ENCODE measurements at places on chromosomes 2 and 18. TPM values are rescaled to one million over a fixed set of nuclear protein-coding genes. Genes with fewer than 3 reads are reported as not detected.

- DNase-seq: no peak
Measured at GRCh38 chr18:3973191-3973850, 481.8 kb downstream of the DLGAP1 start.

DNA sequence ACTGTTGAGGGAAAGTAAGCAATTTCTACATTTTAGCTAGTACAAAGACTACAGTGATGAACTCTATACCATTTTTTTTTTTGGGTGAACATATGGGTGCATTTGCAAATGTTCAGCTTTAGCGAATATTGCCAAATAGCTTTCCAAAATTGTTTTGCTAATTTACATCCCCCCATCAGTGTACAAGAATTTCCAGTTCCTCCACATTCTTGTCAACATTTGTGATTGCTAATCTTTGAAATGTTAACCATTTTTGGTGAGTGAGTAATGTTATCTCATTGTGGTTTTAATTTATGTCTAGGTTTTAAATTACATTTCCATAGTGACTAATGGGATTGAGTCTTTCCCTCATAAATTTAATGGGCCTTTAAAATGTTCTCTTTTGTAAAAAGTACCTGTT lies 16.4 kb upstream of the CNRIP1 start:
- DNase-seq: no peak

DNA sequence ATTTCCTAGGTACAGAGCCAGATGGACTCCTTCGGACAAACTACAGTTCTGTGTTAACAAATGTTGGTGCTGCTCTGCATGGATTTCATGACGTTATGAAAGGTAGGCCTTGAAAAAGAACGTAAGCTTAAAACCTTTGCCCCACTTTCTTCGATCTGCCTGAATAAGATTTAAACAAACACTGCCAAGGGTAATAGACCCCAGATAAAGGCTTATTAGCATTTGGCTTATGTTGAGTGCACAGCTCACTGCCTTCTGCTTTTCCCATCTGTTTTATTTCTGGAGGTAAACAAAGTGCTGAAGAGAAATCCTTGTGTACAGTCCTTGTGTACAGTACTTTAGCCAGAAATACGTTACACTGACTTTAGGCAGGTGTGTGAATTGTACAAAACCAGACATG lies 50.0 kb upstream of the STON1 start:
- peak; percentile 62 for DNase-seq

- no peak for DNase-seq
Measured at GRCh38 chr2:231521443-231521842, 8.8 kb downstream of the NMUR1 start.

DNA sequence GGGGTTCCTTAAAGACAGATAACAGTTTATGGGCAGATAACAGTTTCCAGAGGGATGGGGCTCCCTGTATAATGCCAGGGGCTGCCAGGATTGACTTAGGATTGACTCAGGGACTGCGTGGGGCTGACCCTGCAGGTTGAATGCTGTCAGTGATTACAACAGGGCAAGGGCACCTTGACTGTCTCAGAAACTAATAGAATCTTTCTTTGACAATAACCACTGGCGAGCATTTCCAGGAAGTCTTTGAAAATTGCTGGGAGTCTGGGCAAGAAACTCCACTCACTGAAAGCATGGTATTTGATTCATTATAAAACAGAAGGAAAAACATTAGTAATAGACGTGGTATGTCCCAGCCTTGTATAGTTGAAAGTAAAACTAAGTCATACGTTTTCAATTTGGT lies 101.0 kb downstream of the GPD2 start:
- no peak for DNase-seq

DNA sequence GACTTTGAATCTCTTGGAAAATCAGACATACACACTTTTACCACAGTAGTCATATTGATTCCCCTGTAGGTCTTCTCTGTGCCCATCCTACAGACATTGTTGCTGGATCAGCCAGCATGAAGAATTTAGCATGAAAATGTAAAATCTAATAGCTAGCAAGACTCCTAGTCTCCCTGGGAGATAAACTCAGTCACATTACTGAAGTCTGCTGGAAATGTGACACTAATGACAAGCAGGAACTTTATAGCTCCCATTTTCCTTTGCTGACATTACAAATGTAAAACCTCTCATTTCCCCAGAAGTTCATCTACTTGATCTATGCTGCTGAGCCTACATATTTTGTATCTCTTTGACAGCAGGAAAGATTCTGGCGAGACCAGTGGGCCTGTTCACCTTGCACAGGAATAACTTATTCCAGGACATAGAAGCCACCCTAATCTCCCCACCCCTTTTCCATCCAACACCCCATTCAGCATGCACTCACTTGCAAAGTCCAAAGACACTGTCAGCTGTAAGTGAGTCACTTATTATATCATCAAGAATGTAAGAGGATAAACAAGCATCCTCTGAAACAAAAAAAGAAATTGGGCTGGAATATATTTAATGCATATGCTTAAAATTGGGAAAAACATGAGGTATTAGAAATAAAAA lies 648.3 kb upstream of the PKDCC start:
- no peak for DNase-seq

GRCh38 chr2:189799030-189799331 lies 14.7 kb downstream of the PMS1 start:
- no peak for DNase-seq

MAP3K19 gene
- 0.21 TPM for total RNA-seq
